ENCODE measurements at places on chromosomes 3 and 15.

- DNase-seq: no peak
These were observed 23.1 kb downstream of the SRGAP3 start for GRCh38 chr3:9226326-9226725.

GRCh38 chr3:99118381-99118780, 216.9 kb upstream of the DCBLD2 start:
- no peak for DNase-seq

DNA sequence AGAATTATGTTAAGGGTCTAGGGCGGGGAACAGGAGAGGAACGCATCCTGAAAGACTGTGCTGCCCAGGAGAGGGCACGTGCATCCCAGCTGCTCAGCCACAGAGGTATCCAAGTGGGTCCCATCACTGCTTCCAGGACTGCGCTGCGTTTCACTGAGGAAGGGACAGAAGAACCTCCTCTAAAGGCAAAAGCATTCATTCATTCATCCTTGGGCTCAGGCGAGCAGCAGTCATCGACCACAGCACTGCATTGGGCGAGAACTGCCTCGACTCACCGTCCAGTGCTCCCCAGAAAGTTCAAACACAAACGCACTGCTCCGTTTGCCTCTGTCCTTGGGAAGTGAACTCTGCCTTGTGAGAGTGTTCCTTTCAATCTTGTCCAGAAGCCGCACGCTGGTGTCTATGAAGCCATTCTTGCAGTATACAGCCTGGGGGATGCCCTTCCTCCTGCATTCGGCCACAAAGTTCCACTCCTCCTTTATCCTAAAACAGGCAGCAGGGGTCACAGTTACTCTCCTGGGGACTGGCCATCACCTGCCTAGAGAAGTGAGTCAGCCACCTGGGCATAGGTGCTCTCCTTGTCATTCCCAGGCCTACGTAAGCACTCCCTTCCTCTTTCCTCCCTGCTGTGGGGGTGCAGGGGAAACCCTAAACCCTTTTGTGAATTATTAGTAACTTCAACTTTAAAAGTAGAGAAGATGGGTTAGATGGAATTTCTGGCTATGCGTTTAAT, 21.2 kb downstream of the LRRC2 start:
- no peak for DNase-seq

- no peak for DNase-seq
These were observed 6.8 kb downstream of the SSR3 start for GRCh38 chr3:156548041-156548687.

DNA sequence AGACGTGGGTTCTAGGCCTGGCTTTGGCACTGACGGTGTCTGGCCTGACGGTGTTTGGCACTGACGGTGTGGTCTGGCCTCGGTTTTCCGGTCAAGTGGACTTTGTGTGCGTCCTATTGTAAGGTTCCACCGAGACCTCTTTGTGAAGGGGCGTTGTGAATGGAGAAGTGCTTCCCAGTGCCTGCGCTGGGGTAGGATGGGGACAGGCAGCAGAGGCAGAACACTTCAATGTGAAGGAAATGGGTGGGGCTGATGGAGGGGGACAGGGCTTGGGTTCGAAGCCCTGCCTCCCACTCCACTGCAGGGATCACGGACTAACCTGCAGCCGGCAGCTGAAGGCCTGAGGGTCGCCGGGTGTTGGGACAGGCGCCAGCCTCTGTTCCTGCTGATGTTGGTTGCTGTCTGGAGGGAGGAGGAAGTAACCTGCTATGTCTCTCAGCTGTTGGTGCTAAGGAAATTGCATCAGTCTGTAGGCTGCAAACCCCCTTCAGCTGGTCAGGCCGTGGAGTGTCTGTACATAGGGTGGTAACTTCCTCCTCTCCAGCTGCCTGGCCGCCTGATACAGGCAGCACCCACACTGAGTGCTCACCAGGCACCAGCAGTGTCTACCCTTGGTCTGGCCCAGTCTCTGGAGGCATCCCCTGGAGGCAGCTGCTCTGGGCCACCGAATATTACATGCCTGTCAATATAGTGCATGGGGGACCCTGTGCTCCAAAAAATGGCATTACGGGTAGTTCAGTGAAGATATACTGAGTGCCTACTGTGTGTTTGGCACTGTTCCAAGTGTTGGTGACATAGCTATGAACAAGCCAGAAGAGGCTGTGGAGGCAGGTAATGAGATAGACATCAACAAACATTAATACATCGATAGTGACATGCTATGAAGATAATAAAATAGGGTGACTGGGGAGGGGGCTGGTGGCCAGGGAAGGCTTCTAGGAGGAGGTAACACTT, 1.1 kb downstream of the TM6SF1 start:
- DNase-seq: peak; percentile 87

DNA sequence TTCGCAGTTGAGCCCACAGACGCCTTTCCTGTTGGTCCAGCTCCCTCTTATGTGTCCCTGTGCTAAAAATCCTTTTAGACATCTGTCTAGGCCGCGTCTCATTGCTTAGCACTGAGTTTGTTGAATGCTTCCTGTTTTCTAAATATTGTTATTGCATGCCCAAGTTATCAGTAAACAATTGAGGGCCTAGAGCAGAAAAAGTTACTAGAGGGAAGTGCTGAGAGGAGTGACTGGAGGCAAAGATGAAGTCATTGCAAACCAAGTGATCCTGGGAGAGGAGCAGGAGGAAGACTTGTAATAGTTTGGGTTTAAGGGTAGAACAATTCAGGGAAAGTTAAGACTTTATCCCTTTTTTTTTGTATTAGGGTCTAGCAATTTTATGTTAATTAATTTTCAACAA, 88.1 kb downstream of the DCUN1D1 start:
- DNase-seq: no peak

- no peak for DNase-seq
These were observed 32.7 kb upstream of the PLSCR5 start for GRCh38 chr3:146637871-146638270.

GRCh38 chr3:163481738-163482137, 1596.6 kb downstream of the SI start:
- DNase-seq: no peak

GRCh38 chr15:60395276-60396011, 2.3 kb downstream of the ANXA2 start:
- no peak for DNase-seq

All from lower lobe of right lung (tissue), 2 donors.